Temporal lobe (tissue), 4 donors: ENCODE measurements at places on chromosomes 11 and 22. TPM values are rescaled to one million over a fixed set of nuclear protein-coding genes. Genes with fewer than 3 reads are reported as not detected.

The SPI1 gene
- total RNA-seq = 1.7 TPM

The GAL3ST1 gene
- total RNA-seq = 0.74 TPM

The PPP6R3 gene
- 85.6 TPM for total RNA-seq

The LMNTD2 gene
- under 0.01 TPM for total RNA-seq

The GNG3 gene
- total RNA-seq = 20.9 TPM

The C11orf16 gene
- 0.25 TPM for total RNA-seq
